A549 treated with RU486 at 1 μM for 4 hours (cell line): ENCODE measurements at places on chromosomes 11 and 22. TPM values are rescaled to one million over a fixed set of nuclear protein-coding genes. Genes with fewer than 3 reads are reported as not detected.

Gene KAT5
- total RNA-seq, result 41.0 to 55.2 TPM (median 52.3 TPM) in 5 replicates

Gene ADAMTS8
- 0.37 to 0.49 TPM (median 0.42 TPM) in 5 replicates for total RNA-seq

Gene NELL1
- not detected in 5 replicates for total RNA-seq

Gene RRP8
- 23.3 to 40.5 TPM (median 29.7 TPM) in 5 replicates for total RNA-seq

Gene OR5A1
- not detected in 5 replicates for total RNA-seq

Gene CCDC116
- total RNA-seq, result 0.06 to 0.12 TPM (median 0.10 TPM) in 3 of 5 replicates, not detected in the others

Gene SLC5A4
- total RNA-seq, result not detected in 5 replicates

Gene RABL2B
- 14.7 to 21.6 TPM (median 19.8 TPM) in 5 replicates for total RNA-seq

Gene GAL3ST1
- total RNA-seq, result 5.2 to 8.6 TPM (median 8.0 TPM) in 5 replicates

Gene PKP3
- total RNA-seq, result 26.4 to 39.8 TPM (median 36.5 TPM) in 5 replicates

Gene SPON1
- total RNA-seq, result 0.02 TPM in 1 of 5 replicates, not detected in the others

Gene GDPD4
- not detected in 5 replicates for total RNA-seq

Gene OR8D1
- total RNA-seq, result not detected in 5 replicates

Gene TRIM64
- not detected in 5 replicates for total RNA-seq

Gene WNT11
- 1.1 to 1.6 TPM (median 1.1 TPM) in 5 replicates for total RNA-seq

Gene IL10RA
- 0.05 TPM in 1 of 5 replicates, not detected in the others for total RNA-seq

Gene TEX12
- total RNA-seq, result not detected in 5 replicates

Gene P2RY6
- 5.9 to 13.3 TPM (median 10.8 TPM) in 5 replicates for total RNA-seq

Gene TBX1
- total RNA-seq, result 2.8 to 5.1 TPM (median 4.1 TPM) in 5 replicates

Gene TPBGL
- total RNA-seq, result 0.15 to 0.23 TPM (median 0.19 TPM) in 5 replicates

Gene LYVE1
- 0.09 to 0.28 TPM (median 0.18 TPM) in 5 replicates for total RNA-seq

Gene FBLN1
- 31.9 to 55.2 TPM (median 45.2 TPM) in 5 replicates for total RNA-seq

Gene CDCA5
- total RNA-seq, result 56.3 to 71.6 TPM (median 66.3 TPM) in 5 replicates

Gene TTC9C
- 29.5 to 36.2 TPM (median 31.1 TPM) in 5 replicates for total RNA-seq

Gene IL17REL
- total RNA-seq, result 0.02 TPM in 1 of 5 replicates, not detected in the others

Gene AMPD3
- 5.6 to 10.0 TPM (median 8.2 TPM) in 5 replicates for total RNA-seq

Gene HEPN1
- not detected in 5 replicates for total RNA-seq

Gene LRP4
- 6.0 to 8.9 TPM (median 7.1 TPM) in 5 replicates for total RNA-seq

Gene SLC22A6
- not detected in 5 replicates for total RNA-seq

Gene KRTAP5-8
- not detected in 5 replicates for total RNA-seq

Gene BEST1
- 0.91 to 2.3 TPM (median 1.4 TPM) in 5 replicates for total RNA-seq

Gene SCN4B
- 0.07 to 0.16 TPM (median 0.07 TPM) in 3 of 5 replicates, not detected in the others for total RNA-seq
